ENCODE measurements at places on chromosomes 5 and 9.

- DNase-seq, result no peak
These were observed 152.1 kb downstream of the PCSK1 start for GRCh38 chr5:96280946-96281393.

DNA sequence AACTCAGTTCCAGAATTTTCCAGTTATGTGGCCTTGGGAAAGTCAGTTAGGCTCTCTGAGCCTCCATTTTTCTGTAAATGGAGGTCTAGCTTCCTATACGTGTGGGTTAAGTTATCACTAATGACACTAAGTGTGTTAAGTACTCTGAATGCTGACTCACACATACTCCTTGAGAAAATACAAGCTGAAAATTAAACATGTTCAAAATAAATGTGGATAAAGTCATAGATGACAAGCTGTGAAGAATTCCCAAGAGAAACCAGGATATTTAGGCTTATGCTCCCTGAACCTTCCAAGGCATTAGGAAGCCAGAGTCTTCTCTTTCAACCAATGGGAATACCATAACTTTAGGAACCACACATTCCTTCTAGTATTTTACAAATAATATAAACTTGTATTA lies 58.1 kb downstream of the ABCA1 start:
- DNase-seq, result no peak

GRCh38 chr9:136220017-136220729 lies 15.2 kb upstream of the LHX3 start:
- no peak for DNase-seq

DNA sequence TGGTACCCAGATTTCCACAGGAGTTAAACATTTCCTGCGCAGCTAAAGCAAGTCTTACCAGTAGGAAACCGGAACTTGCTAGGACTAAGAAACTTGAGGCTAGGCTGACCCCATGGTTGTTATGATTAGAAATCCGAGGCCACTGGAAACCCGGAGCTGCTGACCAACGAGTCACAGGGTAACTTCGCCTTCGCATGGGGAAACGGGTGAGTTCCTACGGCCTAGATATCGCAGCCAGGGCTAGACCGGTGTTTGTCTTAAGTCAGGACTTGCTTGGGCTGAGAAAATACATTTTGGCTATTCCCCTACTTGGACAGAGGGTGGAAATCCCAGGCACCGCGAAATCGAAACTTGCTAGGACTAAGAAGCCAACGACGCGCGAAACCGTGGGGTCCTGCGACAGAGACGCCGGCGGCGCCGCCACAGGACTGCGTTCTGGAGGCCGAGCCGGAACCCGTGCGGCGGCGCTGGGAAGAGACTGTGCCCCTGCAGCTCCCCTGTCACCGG lies 1.6 kb upstream of the ANXA2R start:
- DNase-seq, result peak; percentile 51

DNA sequence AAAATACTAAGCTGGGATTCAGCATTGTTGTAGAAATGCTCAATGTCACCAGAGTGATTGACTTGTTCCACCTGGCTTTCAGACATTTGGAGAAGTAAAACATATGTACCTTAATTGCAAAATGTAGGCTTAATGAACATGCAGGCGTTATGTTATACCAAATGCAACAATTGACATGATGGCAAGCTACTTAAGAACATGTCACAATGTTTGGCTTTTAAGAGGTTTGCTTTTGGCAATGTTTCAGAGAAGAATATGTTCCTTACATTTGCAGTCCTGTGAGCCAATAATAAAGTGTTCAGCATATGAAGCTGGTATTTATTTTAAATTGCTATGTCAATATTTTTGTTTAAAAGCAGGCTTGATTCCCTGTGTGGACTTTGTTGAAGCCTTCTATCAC lies 111.7 kb upstream of the NUDT12 start:
- peak; percentile 51 for DNase-seq

DNA sequence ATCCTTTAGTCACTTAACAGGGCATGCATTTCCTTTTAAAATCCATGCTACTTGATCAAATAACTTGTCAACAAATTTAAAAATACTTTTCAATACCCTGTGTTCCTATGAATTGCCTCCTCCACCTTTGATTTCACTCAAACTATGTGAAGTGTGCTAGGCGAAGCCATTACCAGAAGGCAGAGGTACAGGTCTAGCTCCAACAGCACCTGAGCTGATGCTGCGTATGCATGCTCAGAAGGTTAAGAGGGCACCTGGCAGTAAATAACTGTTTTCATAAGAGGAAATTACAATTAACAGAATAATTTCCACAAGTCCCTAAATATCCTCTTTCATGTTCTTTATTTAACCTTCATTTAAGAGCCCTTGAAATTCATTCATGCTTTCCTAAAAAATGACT lies 251.8 kb downstream of the EFNA5 start:
- no peak for DNase-seq

GRCh38 chr9:106887066-106887465 lies 24.1 kb downstream of the ZNF462 start:
- no peak for DNase-seq

DNA sequence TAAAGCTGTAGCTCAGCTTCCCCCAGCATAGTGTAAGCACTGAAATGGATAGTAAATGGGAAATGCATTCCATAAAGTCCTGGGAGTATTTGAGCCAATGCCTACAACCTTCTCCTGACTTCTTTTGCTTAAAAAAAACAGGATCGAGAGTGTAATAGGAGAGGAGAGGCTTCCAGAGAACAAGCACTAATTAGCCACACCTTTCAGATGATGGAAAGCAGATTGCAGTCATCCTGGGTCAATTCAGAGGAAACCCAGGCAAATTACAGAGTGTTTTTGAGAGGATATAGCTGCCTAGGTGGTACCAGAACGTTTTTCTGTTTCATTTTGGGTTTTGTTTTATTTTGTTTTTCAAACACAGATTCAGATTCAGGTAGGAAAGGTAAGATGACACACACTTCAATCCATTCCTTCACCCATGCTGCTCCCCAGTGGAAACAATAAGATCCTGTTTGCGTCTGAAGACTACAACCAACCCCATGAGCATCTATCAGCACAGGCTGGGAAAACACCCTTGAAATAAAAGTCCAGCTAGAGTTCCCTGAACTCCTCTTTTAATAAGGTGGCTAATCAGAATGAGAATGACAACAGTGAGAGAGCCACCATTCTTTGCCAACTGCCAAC lies 95.6 kb downstream of the RFK start:
- DNase-seq, result peak; percentile 34

DNA sequence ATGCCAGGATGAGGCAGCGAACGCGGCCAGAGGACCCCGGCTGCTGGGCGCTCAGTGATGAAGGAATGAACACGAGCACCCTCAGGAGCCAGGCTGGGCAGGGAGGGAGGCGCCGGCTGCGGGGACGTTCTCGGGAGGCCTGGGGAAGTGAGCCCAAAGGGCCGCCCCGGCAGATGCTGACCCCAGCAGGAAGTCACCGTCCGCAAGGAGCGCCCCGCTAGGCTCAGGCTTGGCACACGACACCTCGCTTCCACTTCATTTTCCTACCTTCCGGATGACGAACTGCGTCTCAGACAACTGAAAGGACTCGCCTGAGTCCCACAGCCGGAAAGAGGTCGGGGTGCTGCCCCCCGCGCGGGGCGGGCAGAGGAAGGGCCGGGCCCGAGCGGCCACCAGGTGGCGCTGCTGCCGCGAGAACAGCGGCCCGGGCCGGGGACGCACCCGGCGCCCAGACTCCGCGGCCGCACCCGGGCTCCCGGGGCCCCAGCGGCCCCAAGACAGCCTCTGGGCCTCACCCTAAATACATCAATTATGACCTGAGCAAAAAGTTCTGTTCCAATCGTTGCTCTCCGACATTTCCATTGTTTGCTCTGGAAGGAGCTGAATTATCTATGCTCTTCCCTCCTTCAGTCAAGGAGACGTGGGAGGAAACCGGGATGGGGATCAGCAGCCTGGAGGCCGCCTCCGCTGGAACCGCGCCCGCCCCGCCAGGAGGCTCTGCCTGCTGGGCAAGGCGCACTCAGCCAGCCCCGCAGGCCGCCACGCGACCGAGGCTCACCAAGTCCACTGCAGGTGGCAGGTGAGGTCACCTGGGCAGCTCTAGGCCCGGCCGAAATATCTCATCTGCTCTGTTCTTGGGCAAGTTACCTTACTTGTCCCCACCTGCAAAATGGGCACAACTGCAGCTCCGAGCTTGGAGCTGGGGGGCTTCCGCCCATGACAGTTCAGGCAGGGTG lies 107.0 kb downstream of the ZNF354C start:
- DNase-seq, result no peak

DNA sequence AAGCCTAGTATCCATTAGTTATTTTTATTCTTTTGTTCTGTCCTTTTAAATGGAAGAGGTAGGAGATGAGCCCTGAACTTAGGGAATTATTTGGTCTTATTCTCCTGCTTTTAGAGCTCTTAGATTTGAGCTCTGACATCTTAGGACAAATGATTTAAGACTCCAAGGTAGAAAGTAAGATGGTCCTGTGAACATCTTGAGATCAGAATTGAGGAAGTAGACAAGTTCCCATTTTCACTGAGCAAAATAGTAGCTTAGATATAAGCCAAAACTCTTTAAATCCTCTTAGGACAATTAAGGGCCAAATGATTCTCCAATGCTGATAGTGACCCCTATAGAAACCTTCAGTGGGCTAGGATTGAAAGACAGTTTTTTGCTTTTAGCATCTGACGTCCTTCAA lies 53.0 kb upstream of the RUSC2 start:
- no peak for DNase-seq

DNA sequence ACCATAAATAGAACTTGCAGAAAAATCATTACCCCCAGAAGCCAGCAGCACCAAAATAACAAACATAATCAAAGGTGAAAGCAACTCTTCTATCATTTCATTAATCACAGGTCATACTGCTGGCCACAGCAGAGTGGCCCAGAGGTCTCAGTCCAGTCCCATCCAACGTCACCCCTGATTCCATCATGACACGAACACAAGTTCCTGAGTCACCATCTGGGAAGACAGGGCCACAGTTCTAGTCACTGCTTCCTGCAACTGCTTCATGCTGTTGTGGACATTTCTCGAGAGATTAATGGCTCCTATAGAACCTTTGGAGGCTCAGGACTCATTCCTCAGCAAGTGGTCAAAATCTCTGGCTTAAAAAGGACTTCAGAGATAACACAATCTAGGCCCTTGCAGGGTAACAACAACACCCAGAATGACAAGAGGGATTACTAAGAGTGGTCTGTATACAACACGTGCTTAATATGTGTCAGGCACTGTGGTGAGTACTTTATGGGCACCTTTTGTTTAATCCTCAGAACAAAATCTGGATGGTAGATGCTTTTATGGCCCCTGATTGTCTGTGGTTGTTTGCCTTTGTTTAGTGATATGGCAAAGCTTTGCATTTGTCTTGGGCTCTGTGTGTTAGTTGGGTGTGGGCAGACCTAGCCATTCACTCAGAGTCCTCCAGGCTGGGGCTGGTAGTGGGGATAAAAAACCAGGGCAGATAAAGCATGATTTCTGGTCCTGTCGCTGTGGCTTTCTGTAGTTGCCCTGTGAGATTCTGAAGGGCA lies 184.3 kb downstream of the DAB2IP start:
- no peak for DNase-seq

DNA sequence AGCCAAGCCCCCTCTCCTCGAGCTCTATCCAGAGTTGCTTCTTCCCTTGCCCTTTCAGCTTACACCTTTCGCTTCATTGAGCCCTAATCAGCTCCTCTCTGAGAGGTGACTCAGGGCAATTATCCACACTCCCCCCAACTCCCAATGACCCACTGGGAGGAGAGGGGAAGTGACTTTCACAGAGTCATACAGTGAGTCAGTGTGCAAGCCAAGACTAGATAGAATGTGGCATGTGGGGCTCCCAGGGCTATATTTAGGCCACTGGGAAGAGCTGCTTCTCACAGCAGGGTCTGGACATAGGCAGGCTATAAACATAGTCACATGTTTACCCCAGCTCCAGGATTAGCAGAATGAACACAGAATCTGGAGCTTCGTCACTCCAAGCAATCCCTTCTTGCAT lies 57.4 kb downstream of the NRG2 start:
- DNase-seq, result no peak

- no peak for DNase-seq
These were observed 172.8 kb downstream of the ERCC6L2 start for GRCh38 chr9:96048104-96048955.

- DNase-seq, result no peak
These were observed 15.5 kb downstream of the ADAMTS16 start for GRCh38 chr5:5155617-5156016.

DNA sequence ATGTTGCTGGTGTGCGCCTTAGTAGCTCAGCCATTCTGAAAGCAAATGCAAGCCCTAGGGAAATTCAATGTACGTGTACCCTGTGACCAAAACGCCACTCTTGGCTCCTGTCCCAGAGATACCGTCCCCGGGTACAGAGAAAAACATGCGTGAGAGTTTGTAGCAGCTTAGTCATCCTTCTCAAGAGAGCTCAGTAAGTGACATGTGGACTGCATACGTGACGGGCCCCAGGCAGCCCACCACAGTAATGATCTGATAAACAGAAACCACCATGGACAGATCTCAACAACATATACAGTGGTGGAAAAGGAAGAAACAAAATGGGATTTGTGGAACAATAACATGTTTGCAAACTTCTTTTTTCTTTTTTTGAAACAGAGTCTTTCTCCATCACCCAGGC lies 45.1 kb downstream of the S1PR3 start:
- DNase-seq, result no peak

DNA sequence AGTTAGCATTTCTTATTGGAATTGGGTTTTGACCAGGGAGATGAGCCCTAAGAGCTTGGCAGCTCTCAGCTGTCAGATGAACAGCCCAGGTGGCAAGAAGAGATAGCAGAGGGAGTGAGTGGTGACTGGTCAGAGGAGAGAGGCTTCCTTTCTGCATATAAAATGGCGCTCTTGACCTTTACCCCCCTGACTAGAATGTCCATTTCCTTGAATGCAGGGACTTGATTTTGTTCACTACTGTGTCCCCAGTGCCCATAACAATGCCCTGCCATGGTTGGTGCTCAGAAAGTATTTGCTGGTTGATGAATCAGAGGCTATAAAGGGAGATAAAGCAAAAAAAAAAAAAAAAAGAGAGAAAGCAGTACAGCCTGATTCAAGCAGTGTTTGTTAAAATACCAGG lies 7.2 kb downstream of the CHMP5 start:
- no peak for DNase-seq

GRCh38 chr9:121889990-121890563 lies 203.0 kb downstream of the TTLL11 start:
- DNase-seq, result no peak

DNA sequence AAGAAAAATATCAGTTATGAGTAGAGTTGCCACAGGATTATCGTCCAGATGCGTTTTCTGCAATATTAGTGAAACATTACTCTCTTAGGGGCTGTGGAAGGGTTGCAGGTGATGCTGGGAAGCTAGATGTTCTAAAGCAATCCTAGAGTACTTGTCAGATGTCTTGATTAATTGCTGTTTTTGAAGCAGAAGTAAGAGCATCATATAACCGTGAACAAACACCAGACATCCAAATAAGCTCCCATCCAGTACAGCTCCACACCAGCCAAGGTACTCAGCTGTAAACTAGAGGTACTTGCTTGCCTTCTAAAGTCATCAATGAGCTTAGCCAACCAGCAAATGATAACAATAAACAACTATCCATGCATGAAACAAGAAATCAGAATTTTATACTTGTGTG lies 131.1 kb downstream of the ST8SIA4 start:
- no peak for DNase-seq
